SJSA1 (cell line): ENCODE measurements at places on chromosomes 16 and 17. TPM values are rescaled to one million over a fixed set of nuclear protein-coding genes. Genes with fewer than 3 reads are reported as not detected.

DNA sequence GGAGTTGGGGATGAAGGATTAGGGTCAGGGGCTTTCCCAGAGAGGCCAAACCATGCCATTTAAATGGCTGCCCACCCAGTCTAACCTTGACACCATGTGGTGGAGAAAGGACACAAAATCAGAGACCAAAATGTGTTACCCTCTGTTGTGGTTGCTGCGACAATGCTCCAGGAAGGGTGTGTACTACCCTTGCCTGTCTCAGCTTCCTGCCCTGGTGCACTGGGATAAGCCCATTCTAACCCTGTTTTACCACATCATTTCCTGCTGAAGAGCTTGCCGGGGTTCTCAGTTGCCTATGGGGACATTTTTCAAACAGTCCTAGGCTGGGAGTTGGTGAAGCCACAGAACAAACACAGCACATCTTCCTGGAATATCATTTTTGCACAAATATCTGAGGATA, 4.9 kb downstream of the OR4D1 start:
- H3K4me3 ChIP-seq: no peak overlapping the region
- no peaks in the 10 kb centered on the region for H3K4me1 ChIP-seq
- peaks cover 82% of the 10 kb centered on the region for H3K27me3 ChIP-seq
- no peak for DNase-seq
- no peaks in the 10 kb centered on the region for H3K36me3 ChIP-seq

- H3K4me3 ChIP-seq: no peak overlapping the region
- no peaks in the 10 kb centered on the region for H3K36me3 ChIP-seq
- no peaks in the 10 kb centered on the region for H3K27me3 ChIP-seq
- DNase-seq: no peak
These were observed 16.6 kb downstream of the NOS2 start for GRCh38 chr17:27783440-27784350.

Gene NACA2
- not detected in 2 replicates for total RNA-seq

Gene TEDC2
- 22.3 and 36.3 TPM in 2 replicates for total RNA-seq

Gene CDK5R1
- 2.5 and 2.9 TPM in 2 replicates for total RNA-seq

DNA sequence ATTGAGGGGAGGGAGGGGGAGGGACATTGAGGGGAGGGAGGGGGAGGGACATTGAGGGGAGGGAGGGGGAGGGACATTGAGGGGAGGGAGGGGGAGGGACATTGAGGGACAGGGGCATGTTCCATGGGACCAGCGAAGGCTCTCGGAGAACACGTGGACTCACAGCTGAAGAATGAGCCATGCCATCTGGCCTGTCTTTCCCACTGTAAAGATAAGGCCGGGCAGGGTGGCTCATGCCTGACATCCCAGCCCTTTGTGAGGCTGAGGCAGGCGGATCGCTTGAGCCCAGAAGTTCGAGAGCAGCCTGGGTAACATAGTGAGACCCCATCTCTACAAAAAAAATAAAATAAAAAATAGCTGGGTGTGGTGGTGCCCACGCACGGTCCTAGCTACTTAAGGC, 32.5 kb downstream of the RPH3AL start:
- no peak for DNase-seq
- H3K36me3 ChIP-seq: no peaks in the 10 kb centered on the region
- H3K4me3 ChIP-seq: no peak overlapping the region
- H3K27ac ChIP-seq: no peak overlapping the region

GRCh38 chr17:3003296-3004149, 59.9 kb downstream of the OR1D5 start:
- DNase-seq: no peak
- no peak overlapping the region for H3K4me3 ChIP-seq
- H3K27me3 ChIP-seq: no peaks in the 10 kb centered on the region
- H3K4me1 ChIP-seq: peaks cover 25% of the 10 kb centered on the region

- H3K4me3 ChIP-seq: no peak overlapping the region
- no peaks in the 10 kb centered on the region for H3K27me3 ChIP-seq
- peaks cover 28% of the 10 kb centered on the region for H3K36me3 ChIP-seq
- H3K4me1 ChIP-seq: peaks cover 57% of the 10 kb centered on the region
- DNase-seq: peak; percentile 75
- H3K27ac ChIP-seq: peak overlapping the region; percentile 71
These were observed 3.8 kb downstream of the LITAFD start for GRCh38 chr16:8885674-8886592.
